ENCODE measurements at places on chromosomes 6 and 20. TPM values are rescaled to one million over a fixed set of nuclear protein-coding genes. Genes with fewer than 3 reads are reported as not detected.

- peak; percentile 31 for DNase-seq
Observed at GRCh38 chr6:38997128-38997761, 51.3 kb upstream of the GLP1R start.

Gene RIN2
- total RNA-seq = 0.24 TPM

GRCh38 chr6:53269827-53270226, 78.9 kb downstream of the ELOVL5 start:
- no peak for DNase-seq

DNA sequence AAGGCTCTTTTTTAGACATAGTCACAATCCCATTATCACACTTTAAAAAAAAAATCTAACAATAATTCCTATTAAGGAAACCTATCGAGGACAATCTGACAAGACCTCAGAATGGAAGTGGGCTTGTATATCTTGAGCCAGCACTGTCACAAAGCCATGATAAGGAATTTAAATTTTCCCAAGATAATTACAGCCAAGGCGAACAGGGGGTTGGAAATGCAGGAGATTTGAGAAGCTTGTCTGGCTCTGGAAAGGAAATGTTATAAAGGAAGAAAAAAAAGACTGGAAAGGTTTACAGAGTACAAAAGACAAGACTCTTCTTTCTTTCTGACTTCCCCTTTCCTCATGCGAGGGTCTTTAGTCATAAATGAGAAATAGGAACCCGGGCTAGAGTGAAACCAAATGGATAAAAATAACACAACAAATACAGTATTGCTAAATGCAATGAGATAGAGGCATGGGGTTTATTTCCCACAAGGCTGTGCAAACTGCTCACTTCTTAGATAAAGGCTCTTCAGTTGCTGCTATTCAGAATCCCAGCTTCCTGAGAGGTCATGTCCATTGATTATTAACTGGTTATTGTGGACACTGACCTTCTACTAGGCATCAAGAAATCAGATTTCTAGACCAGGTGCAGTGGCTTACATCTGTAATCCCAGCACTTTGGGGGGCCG, 13.4 kb upstream of the GHRH start:
- DNase-seq = no peak

DNA sequence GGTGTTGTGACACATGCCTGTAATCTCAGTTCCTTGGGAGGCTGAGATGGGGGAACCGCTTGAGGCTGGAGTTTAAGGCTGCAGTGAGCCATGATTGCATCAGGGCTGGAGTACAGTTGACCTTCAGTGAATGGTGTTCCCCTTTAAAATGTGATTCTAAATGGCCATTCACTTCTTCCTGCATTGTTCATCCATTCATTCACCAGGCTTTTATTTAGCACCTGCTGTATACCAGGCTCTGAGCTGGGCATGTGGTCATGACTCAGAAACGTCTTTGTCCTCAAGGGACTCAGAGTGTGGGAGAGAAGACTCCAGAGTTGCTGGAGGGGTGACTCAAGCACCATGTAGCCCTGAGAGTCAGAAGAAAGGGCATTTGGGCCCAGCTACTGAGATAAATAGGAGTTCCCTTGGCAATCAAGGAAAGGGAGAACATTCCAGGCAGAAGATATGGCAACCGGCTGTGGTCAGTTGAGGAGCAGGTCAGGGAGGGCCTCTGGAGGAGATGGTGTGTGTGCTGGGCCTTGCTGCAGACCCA, 101.1 kb downstream of the DLGAP4 start:
- DNase-seq = no peak

Gene XKR7
- total RNA-seq = not detected

Gene MUC21
- total RNA-seq = not detected

DNA sequence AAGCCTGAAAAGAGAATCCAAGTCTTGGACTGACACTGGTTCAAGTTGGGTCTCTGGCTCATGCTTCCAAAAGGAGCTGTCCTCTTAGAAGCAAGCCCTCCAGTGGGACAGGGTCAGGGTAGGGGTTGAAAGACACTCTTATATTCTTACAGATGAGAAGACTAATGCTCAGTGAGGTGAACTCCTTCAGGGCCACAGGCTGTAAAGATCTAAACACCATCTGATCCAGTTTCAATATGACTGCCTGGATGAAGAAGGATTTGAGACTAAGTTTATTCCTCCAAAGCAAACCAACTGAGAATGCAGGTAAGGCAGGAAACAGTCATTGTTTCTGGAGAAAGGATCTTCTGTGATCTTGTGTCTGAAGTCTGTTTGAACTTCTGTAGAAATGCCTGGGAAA, 99.0 kb upstream of the TAB2 start:
- no peak for DNase-seq

Gene PHF1
- 29.4 TPM for total RNA-seq

Gene EMILIN3
- total RNA-seq = not detected

GRCh38 chr6:13787137-13787536, 27.2 kb downstream of the MCUR1 start:
- no peak for DNase-seq

- DNase-seq = no peak
Observed at GRCh38 chr6:87803791-87804190, 101.8 kb upstream of the AKIRIN2 start.

DNA sequence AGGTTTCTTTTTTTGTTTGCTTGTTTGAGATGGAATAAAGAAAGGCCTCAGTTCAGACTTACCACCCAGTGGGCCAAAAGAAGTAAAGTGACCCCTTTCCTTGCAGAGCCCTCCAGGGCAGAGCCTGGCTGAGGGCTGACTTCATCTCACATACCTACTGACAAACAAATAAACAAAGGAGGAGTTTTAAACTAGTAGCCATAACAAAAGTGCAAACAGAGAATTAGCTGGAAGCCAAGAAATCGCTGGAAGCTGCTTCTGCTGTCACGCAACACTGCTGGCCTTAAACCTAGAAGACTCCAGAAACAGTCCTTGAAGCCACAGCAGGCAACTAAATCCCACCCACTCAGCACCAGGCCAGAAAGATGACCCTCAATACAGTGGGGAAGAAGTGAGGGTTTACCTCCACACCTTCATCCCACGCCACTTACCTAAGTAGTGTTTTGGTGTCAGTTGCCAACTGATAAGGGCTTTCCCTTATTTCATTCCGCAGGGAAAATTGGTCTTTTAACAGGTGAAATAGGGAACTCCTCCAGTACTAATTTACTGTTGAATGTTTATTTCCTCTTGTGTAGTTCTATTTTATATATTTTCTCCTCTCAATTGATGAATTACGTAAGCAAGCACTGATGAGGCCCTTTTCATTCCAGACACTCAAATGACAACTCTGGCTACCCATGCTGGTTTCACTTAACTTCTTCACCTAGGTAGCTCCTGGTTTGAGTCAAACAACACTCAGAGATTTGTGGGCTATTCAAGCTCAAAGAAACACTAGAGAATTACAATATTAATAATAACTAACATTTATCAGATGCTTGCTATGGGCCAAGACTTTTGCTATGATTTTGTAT, 46.2 kb downstream of the EDN1 start:
- no peak for DNase-seq

DNA sequence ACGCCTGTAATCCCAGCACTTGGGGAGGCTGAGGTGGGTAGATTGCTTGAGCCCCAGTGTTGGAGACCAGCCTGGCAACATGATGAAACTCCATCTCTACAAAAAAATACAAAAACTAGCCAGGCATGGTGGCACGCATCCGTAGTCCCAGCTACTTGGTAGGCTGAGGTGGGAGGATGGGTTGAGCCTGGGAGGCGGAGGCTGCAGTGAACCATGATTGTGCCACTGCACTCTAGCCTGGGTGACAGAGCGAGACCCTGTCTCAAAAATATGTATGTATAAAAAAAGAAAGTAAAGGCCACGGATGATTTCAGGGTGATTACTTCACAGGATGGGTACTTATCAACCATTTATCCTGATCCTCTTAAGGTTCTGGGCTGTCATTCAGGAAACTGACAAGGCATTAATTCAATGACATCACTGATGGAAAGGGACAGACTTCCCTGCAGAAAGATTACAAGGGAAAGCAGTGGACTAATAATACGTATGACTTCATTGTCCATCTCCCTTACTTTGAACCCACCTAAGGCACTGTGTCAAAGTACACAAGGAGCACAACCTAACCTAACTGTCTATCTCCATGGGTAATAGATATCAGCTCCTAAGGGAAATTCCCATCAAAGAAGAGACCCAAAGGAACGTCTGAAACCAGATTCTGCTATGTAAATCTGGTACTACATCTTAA, 61.2 kb downstream of the ZMYND8 start:
- no peak for DNase-seq

DNA sequence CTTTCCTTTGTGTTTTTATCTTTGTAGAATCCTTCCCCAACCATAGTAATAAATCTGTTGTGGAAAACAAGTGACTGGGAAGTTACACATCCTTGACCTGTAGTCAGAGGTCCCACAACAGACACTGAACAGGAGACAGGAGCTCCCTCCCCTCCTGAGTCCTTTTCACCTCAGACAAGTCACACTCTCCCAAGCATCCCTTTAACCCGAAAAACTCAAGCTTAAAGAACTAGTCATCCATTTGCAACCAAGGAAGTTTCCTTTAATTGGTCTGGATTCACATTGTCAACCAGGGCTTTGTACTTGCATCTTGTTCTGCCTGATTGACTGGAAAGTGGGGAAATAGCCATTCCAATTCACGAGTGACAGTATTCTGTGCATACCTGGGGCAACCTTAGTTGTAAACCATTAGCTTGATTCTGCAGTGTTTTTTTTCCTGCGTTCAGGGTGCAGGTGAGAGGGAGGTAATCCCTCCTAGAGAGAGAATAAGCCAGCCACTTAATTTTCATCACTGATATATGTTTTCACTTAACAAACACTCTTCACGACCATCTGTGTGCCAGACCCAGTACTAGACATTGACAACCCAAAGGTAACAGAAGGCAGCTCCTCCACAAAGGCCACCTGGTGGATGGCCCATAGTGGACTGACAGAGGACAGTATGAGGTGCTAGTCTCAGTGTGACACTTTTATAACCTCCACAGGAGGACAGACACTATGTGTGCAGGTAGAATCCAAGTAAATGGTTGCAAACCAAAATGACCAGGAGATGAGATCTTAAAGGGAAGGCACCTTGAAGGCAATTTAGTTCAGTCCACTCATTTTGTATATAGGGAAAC, 112.4 kb downstream of the SLX4IP start:
- DNase-seq = no peak

- no peak for DNase-seq
Observed at GRCh38 chr6:33279257-33279695, 2.4 kb downstream of the B3GALT4 start.

Gene LINC00237
- not detected for total RNA-seq

- DNase-seq = no peak
Observed at GRCh38 chr20:58144096-58144495, 84.4 kb downstream of the ANKRD60 start.

Gene KCNK16
- not detected for total RNA-seq

Gene FLRT3
- total RNA-seq = not detected
